Left lung (tissue), 14 donors: ENCODE measurements at places on chromosomes 1 and 21. TPM values are rescaled to one million over a fixed set of nuclear protein-coding genes. Genes with fewer than 3 reads are reported as not detected.
A peak's percentile ranks its signal among the peaks of the same experiment; 100 is the strongest.

GRCh38 chr1:92859400-92860039 is 27.7 kb downstream of the RPL5 start:
- no peak for DNase-seq

DNA sequence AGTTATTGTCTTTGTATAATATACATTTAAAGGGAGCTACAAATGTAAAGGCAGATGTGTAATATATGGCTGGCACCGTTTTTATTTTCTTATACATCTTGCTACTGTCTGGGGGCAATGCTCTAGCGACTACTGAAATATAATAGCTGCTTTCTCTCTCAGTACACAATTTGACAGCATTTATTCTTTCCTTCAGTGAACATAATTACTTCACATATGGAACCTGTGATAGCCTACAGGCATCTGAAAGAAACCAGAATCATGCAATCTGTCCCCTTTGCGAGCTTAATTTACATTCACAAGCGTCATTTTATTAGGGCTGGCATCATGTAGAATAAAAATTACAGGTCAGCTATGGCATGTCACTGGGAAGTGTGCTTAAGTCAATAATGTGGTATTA is 557.5 kb upstream of the PTBP2 start:
- DNase-seq, result no peak

DNA sequence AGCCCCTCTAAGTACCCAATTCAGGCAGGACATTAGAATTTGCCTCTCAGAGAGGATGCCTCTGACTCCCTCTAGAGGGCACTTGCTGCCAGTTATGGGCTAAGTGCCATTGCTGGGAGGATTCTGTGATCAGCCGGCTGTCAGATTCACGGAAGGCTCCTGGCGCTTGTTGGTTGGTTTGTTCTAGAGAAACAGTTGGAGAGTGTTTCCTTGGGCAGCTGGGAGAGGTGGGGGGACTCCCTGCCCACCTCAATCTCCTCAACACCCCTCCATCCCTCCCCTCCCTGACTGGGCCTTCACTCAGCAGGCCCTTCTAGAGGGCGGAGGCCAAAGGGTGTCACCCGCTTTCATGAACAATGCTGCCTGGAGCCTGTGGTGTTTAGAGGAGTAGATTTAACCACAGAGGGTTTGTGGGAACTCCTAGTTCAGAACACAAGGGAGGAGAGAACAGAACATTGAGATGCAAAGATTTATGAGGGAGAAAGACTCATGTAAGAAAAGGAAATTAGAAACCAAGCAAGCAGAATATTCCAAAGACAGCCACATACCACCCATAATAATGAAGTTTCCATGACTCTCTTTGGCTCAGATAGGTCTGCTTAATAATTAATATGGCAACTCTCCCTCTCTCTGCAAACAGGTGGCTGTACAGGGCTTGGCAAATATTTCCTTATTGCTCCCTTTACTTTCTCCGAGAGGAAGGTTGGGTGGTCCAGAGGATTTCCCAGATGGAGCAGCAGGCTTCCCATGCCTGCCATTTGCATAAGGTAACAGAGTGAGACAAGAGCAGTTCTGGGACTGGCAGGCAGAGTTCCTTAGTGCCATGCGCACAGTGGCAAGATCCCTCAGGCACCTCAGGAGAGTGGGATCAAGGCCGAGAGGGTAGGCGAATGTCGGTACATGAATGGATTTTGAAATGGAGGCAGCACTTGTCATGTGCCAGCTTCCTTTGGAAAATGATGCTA is 30.0 kb upstream of the ACP6 start:
- peak; percentile 53 for DNase-seq

GRCh38 chr1:114458237-114458777 is 52.7 kb downstream of the TRIM33 start:
- DNase-seq, result no peak

DNA sequence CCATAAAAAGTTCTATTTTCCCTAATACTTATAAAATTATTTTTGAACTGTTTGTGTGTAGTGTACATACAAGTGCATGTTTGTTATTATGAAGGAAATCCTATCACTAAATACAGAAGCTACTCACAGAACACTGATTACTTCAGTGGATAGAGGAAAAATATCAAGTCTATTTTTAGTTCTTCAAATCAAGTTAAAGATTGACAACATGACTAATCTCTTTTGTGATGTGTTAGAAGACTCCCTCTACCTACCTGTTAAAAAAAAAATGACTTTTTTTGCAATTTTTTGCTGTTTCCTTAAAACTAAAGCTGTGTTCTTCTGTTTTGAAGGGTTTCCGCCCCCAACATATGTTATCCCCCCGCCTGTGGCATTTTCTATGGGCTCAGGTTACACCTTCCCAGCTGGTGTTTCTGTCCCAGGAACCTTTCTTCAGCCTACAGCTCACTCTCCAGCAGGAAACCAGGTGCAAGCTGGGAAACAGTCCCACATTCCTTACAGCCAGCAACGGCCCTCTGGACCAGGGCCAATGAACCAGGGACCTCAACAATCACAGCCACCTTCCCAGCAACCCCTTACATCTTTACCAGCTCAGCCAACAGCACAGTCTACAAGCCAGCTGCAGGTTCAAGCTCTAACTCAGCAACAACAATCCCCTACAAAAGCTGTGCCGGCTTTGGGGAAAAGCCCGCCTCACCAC is 45.5 kb downstream of the NCF2 start:
- DNase-seq, result no peak

GRCh38 chr1:212346601-212347000 is 61.4 kb downstream of the PPP2R5A start:
- no peak for DNase-seq

- no peak for DNase-seq
These were observed 12.3 kb upstream of the IFI44L start for GRCh38 chr1:78607944-78608343.

- DNase-seq, result no peak
These were observed 642.9 kb downstream of the PTPRU start for GRCh38 chr1:29879217-29879616.

DNA sequence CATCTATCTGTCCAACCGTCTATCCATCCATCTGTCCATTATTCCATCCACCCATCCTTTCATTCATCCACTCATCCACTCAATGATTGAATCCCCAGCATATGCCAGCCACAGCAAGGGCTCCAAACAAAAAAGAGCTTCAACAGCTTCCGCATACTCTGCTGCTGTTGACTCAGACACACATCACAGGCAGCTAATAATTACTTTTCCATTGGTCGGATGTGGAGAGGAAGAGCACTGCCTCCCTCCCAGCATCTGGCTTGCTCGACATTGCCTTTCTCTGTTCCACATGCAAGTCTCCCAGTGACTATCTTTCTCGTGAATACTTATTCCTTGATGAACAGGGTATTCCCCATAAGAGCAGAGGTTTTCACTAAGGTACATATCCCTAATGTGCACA is 176.5 kb downstream of the HIVEP3 start:
- DNase-seq, result peak; percentile 41

- DNase-seq, result no peak
These were observed 66.6 kb upstream of the TIAM1 start for GRCh38 chr21:31410499-31411131.

GRCh38 chr21:39980241-39980820 is 113.1 kb downstream of the PCP4 start:
- DNase-seq, result no peak

- DNase-seq, result no peak
These were observed 135.5 kb downstream of the SETD4 start for GRCh38 chr21:35924714-35925301.

GRCh38 chr1:75967719-75968118 is 35.5 kb upstream of the ASB17 start:
- no peak for DNase-seq

- no peak for DNase-seq
These were observed 130.4 kb downstream of the ATP1B1 start for GRCh38 chr1:169236880-169237279.

GRCh38 chr1:62800825-62801306 is 16.9 kb downstream of the ATG4C start:
- DNase-seq, result no peak

DNA sequence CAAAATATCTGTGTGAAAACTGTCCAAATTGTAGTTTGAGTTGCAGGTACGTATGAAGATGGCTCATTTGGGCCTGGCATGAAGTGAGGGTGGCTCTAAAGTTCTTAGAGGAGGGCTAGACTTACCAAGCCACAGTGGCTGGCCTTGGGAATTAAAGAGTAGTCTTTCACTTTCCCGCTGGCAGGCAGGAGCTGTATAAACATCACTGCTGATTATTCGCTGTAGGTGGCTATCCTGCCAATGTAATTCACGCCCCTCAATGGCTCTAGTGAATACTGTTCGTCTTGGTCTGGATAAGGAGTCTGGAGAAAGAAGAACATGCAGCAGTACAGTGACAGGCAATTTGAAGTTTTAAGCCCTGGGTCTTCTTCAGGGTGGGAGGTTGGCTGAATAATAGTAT is 31.0 kb downstream of the UROD start:
- no peak for DNase-seq

GRCh38 chr1:59045636-59046035 is 251.3 kb upstream of the FGGY start:
- DNase-seq, result no peak

DNA sequence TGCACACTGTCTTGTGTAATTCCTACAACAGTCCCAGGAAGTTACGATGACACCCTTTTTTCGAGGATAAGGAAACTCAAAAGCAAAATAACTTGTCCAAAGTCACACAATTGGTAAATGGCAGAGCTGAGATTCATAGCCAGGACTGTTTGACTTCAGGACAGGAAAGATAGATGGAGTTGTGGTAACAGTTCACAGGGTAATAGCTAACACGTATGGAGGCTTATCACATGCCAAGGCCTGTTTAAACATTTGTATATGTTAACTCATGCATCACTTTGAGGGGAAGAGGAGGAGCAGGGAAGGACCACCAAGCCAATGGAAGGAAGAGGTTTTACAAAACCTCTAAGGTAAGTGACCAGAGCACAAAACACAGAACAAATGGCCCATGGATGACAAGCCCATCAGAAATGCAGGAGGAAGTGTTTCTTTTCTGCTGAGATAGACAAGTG is 2.8 kb downstream of the DHCR24 start:
- DNase-seq, result no peak

DNA sequence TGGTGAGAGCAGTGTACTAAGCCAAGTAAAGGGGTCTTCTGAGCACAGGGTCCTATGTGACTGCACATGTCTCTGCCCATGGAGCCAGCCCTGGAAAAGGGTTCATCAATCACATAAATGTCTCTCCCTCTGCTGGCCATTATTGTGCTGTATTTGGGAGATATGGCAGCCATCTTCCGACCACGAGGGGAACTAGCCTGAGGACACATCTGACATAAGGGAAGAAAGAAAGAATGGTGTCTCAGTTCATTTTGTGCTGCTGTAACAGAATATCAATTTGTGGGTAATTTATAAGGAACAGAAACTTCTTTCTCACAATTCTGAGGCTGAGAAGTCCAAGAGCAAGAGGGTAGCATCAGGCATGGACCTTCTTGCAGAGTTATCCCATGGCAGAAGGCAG is 55.1 kb upstream of the GJA5 start:
- no peak for DNase-seq

DNA sequence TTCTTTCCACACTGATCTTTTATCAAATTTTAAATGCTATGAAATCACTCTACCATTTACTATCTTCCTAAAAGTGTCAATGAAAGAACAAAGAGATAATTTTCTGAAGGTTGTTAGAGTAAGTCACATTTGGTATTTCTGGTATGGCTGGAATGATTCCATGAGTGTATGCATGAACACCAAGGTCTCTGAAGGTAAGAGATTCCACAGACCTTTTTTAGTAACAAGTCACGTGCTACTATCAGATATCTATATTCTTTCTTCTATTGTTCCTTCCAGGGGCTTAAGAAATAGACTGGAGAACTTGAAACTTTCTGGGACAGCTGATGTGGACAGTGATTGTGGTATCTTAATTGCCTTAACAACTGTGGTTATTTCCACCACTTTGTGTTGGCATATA is 265.0 kb downstream of the SDCCAG8 start:
- no peak for DNase-seq

- no peak for DNase-seq
These were observed 10.0 kb upstream of the ANGPTL7 start for GRCh38 chr1:11179125-11179524.

- no peak for DNase-seq
These were observed 92.1 kb downstream of the PTPRC start for GRCh38 chr1:198730952-198731351.

GRCh38 chr1:168190403-168190802 is 11.6 kb downstream of the TIPRL start:
- no peak for DNase-seq

DNA sequence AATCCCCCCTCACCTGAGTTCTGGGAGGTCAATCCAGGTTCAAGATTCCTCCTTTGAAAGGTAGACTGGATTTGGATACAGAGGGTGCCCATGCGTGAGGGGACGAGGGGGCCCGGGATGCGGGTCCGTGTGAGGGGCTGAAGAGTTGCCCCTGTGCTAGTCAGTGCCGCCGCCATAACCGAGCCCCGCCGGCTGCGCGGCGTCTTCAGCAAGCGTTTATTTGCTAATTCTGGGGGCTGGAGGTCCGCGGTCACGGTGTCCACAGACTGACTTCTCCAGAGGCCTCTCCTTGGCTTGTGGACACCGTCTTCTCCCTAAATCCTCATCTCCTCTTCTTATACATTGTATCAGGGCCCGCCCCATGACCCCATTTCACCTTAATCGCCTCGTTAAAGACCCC is 20.9 kb upstream of the SAMD11 start:
- no peak for DNase-seq

GRCh38 chr1:230992100-230992774 is 13.3 kb downstream of the ARV1 start:
- DNase-seq, result no peak

- DNase-seq, result no peak
These were observed 76.4 kb upstream of the SLC45A1 start for GRCh38 chr1:8241417-8242014.

- no peak for DNase-seq
These were observed 149.8 kb downstream of the NCAM2 start for GRCh38 chr21:21148009-21148408.

GRCh38 chr1:234727018-234727940 is 117.3 kb upstream of the IRF2BP2 start:
- no peak for DNase-seq

DNA sequence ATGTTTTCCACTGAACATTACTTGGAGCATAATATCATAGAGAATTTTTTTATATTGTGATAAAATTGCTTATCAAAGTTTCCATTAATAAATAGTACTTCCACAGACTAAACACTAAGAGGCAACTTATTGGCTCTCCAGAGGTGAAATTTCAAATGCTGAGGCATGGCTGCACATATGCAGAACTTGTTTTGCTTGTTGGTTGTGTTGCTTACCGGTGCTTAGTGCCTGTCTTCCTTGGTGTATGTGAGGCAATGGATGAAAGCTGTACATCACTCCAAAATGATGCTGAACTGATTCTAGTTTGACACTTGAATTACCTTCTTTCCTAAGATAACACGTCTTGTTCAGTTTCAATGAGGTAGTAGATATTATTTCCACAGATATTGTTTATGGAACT is 29.8 kb upstream of the GPR52 start:
- DNase-seq, result no peak

The RSPH1 gene
- polyA plus RNA-seq, result 16.0 TPM

The HSD11B1 gene
- 5.8 TPM for polyA plus RNA-seq

The SCNM1 gene
- polyA plus RNA-seq, result 42.4 TPM

The TPTE gene
- 0.07 TPM for polyA plus RNA-seq

The KRTAP10-9 gene
- not detected for polyA plus RNA-seq

The CR1 gene
- polyA plus RNA-seq, result 0.78 TPM

The BRINP2 gene
- 0.53 TPM for polyA plus RNA-seq

The CHIA gene
- polyA plus RNA-seq, result 10.2 TPM

The DCDC2B gene
- polyA plus RNA-seq, result 2.5 TPM

The TMOD4 gene
- polyA plus RNA-seq, result 2.4 TPM

The ERMAP gene
- 31.6 TPM for polyA plus RNA-seq

The DMRTA2 gene
- not detected for polyA plus RNA-seq

The ILDR2 gene
- polyA plus RNA-seq, result 0.75 TPM

The OR14K1 gene
- not detected for polyA plus RNA-seq
